ACHN (cell line): ENCODE measurements at places on chromosomes 1 and 21.

- DNase-seq = no peak
These were observed 167.7 kb downstream of the ZSCAN20 start for GRCh38 chr1:33640114-33640660.

- no peak for DNase-seq
These were observed 14.5 kb downstream of the AGRN start for GRCh38 chr1:1034439-1034781.

- DNase-seq = no peak
These were observed 34.1 kb downstream of the CFAP74 start for GRCh38 chr1:1969505-1969900.

- no peak for DNase-seq
These were observed 35.3 kb downstream of the CLCA4 start for GRCh38 chr1:86582161-86582560.

DNA sequence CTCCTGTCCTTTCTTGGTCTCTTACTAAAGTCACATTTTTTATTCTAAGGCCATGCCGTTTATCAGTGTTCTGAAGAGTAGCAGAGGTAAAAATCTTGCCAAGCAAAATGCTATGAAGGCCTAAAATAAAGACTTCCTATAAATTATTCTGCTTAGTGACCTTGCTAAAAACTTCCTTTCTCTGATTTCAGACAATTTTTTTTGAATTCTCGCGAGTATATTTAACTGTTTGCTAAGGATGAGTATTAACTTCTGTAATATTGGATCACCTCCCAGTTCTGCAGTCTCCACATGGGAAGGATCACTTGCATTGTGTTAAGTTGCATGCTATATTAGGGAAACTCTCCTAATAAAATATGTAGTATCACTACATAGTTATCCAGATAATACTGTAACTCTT lies 123.4 kb upstream of the SNX7 start:
- DNase-seq = no peak

DNA sequence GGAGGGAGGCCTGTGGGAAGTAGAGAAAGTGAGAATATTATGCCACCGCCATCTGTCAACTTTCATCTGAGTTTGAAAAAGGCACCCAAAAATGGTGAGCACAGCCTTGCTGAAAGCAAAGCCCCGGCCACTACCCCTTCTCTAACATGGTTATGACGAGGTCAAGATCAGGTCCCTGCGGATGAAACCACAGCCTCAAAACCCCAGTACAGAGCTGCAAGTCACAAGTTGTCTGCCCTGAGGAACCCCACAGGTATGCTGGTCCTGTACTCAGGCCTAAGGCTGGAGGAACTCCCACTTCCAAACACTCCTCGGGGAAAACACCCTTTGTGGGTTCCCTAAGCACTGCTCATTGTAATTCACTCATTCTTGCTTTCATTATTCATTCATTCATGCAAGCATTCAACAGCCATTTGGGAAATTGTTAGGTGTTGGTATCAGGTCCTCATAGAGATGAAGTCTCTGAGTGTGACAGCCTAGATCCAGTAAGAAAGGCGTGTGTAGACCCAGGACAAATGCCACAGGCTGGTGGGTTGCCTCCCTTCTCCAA lies 216.6 kb upstream of the EDN2 start:
- no peak for DNase-seq

GRCh38 chr1:14626869-14627607 lies 28.6 kb downstream of the KAZN start:
- DNase-seq = no peak

- DNase-seq = peak; percentile 61
These were observed 107.5 kb downstream of the ZNF281 start for GRCh38 chr1:200302192-200302920.

GRCh38 chr1:157653494-157653873 lies 47.1 kb downstream of the FCRL3 start:
- DNase-seq = no peak

DNA sequence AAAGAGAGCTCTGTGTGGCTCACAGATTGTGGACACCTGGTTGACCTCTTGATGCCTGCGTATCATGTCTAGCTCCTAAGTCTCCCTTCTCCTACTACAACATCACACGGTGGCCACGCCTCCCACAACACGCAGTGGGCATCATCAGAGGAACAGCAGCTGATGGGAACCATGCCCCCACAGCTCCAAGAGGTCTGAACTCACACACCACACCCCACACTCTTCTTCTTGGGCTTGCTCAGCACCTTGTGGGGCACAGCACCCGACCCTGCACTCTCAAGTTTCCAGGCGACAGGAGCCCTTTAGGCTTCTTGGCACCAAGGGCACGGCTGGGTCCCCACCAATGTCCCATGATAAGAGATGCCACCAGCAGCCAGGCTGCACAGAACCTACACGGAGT lies 18.8 kb upstream of the CDCP2 start:
- DNase-seq = no peak

DNA sequence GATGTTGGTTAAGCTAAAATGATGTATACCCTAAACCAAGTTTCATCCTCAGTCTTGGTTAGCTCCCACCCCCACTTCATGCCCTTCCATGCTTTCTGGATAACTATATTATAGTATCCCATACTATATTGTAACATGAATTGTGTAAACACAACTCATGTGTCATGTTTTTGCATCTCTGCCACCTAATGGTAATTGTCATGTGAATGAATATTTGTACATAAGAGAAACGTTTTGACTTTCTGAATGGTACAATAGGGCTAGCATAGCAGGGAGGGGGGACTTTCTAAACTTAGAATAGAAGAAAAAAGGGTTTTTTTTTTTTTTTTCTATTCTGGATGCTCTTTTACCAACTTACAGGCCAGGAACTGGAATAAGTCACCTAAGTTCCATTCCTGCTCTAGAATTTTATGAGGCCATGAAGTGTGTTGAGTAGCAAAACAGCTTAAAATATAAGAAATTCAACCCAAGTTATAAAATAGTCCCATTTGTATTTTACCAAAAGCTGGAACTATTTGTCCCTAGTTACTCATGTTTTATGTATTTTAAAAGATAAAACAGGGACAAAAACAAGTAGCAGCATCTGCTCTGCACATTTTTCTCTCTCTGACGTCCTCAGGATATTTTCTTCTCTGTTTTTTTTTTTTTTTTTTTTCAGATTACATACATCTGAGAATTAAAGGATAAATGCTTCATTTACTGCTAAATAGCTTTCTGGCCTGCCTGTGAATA lies 77.4 kb downstream of the HLX start:
- no peak for DNase-seq
